Foreskin keratinocyte (primary cell): ENCODE measurements at places on chromosomes 6 and 20. TPM values are rescaled to one million over a fixed set of nuclear protein-coding genes. Genes with fewer than 3 reads are reported as not detected.

DNA sequence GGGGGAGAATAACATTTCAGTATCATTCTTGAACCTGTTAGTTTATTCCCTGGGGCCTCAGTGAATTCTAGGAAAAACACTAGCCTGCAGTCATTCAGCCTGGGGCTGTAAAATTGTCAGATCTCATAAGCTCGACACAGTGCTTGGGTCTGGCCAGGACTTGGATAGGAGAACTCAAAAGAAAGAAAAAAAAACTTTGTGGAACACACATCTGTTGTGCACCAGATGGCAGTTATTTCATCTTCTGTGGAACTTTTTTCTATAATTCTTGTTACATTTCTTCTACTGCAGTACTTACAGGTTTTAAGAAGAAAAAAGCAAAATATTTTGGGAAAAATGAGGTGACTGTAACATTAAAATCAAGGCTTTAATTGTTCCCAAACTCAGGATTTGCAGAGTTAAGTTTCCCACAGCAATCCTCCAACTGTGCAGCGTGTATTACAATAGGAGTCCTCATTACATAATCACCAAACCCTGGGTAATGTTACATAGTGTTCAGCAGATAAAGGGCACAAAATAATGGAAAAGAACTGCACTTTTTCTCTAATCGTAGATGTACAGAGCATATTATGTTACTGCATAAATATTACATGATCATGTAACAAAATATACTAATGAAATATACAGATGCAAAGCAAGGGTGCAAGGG, 531.1 kb upstream of the CITED2 start:
- no peak for DNase-seq

- DNase-seq: no peak
Measured at GRCh38 chr6:36765594-36766398, 68.2 kb downstream of the RAB44 start.

DNA sequence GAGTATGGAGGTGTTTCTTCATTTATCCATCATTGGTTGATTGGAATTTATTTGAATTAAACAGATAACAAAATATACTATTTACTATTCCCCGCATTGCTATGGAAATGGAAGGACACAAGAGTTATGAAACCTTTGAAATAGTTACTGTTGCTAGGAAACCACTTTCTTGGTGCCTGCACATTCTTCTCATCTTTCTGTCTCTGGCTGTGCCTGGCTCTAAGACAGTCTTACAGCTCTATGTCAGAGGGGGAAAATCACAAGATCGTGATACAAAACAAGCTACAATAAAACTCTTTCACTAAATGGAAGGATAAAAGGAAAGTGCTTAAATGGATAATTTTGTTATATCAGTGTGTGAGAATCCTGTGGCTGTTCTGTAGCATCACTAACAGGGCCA, 453.0 kb downstream of the LMBRD1 start:
- DNase-seq: no peak

Gene BPIFB1
- polyA plus RNA-seq: not detected in 2 replicates
